Esophagus squamous epithelium (tissue), 5 donors: ENCODE measurements at places on chromosomes 12 and 14.

DNA sequence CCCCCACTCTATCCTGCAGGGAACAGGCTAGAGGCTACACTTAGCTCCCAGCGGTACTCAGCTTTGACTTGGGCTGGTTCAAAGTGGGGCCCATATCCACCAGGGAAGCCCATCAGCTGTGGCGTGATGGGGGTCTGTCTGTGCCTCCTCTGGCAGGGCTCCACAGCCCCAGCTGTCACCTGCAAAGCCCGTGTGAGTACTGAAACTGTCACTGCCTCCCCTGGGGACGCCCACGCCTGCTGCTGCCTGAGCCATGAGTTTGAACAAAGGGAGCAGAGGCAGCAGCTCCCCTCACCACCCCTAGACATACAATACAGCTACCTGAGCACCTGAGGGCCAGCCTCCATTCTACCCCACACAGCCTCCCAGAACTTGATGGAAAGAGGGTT is 5.0 kb downstream of the REM2 start:
- H3K36me3 ChIP-seq, result no peaks in the 10 kb centered on the region
- peak overlapping the region; percentile 92 for H3K27ac ChIP-seq
- H3K4me3 ChIP-seq, result peak overlapping the region; percentile 70
- H3K4me1 ChIP-seq, result peaks cover 56% of the 10 kb centered on the region
- no peaks in the 10 kb centered on the region for H3K27me3 ChIP-seq

DNA sequence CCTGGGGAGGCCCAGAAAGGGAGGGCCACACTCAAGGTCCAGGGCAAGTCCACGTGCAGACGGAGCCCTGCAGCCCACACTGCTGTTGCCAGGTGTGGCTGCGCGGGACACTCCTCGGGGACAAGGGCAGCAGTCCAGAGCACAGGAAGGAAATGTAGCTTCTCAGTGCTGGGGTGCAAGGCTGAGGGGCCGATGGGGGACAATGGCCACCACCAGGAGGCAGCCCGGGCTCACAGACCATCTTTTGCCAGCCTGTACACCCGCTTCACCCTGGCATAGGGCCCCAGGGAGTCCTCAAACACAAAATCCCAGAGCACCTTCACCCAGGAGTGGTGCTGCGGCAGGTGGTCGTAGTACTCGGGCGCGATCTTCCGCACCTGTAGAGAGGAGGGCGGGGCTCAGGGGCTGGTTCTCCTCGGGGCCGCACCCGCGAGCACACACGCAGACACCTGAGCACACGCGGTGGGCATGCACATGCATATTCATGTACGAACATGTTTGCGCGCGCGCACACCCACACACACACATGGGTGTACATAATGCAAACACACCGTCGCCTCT is 12.8 kb downstream of the DEGS2 start:
- no peak for DNase-seq
- peaks cover 41% of the 10 kb centered on the region for H3K4me1 ChIP-seq
- no peak overlapping the region for H3K4me3 ChIP-seq
- no peak overlapping the region for H3K27ac ChIP-seq
- peaks cover 3% of the 10 kb centered on the region for H3K27me3 ChIP-seq

DNA sequence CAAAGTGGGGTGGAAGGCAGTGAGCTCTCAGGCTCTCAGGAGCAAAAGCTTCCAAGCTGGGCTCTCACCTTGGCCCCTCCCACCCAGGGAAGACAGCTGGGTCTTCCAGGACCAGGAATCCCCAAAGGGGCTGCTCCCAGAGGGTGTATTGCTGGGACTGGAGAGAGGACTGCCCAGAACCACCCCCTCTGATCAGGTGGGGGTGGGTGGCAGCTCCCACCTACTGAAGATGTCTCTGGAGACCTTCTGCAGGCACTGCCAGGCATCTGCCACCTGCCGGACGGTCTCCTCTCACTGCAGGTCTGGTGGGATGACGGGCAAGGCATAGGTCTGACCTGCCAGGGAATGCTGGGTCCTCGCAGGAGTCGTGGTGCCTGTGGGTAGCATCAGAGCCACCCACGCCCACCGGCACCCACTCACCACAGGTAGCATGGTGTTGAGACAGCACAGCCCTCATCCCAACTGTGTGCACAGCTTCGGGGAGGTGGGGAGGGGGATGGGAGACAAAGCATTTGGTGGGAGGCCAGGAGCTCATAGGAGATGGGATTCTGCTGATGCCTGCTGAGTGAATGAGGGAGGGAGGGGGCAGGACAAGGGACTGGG is 103.2 kb downstream of the SINHCAF start:
- H3K27me3 ChIP-seq, result peaks cover 13% of the 10 kb centered on the region
- H3K36me3 ChIP-seq, result no peaks in the 10 kb centered on the region
- no peak overlapping the region for H3K4me3 ChIP-seq
- DNase-seq, result no peak
- H3K4me1 ChIP-seq, result no peaks in the 10 kb centered on the region

GRCh38 chr14:53391156-53391555 is 238.0 kb upstream of the DDHD1 start:
- no peak for DNase-seq
- H3K4me1 ChIP-seq, result peaks cover 25% of the 10 kb centered on the region
- H3K27me3 ChIP-seq, result no peaks in the 10 kb centered on the region
- H3K27ac ChIP-seq, result no peak overlapping the region

- H3K4me1 ChIP-seq, result peaks cover 13% of the 10 kb centered on the region
- no peak for DNase-seq
- H3K27me3 ChIP-seq, result no peaks in the 10 kb centered on the region
- no peaks in the 10 kb centered on the region for H3K36me3 ChIP-seq
- no peak overlapping the region for H3K4me3 ChIP-seq
These were observed 51.1 kb upstream of the HIF1A start for GRCh38 chr14:61644175-61644574.

GRCh38 chr12:34244608-34245007 is 222.3 kb downstream of the ALG10 start:
- no peak for DNase-seq
- H3K4me3 ChIP-seq, result no peak overlapping the region
- H3K27me3 ChIP-seq, result no peaks in the 10 kb centered on the region
- no peaks in the 10 kb centered on the region for H3K4me1 ChIP-seq
- H3K36me3 ChIP-seq, result no peaks in the 10 kb centered on the region
- H3K27ac ChIP-seq, result no peak overlapping the region

DNA sequence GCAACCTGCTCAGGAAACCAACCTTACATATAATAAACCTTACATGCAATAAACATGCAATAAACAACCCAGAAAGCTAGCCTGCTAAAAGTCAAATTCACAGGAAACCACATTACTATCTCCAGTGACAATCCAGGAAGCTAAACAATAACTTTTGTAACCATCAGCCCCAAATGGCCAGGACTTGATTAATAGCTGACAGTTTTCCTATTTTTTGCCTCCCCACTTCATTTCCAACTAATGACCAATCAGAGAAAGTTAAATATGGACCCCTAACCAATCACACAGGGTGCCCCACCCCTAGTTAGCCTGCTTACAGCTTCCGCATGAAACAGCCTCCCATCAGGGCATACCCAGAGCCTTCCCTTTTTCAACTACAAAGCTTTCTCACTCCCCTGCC is 152.2 kb upstream of the LMNTD1 start:
- H3K4me3 ChIP-seq, result no peak overlapping the region
- no peaks in the 10 kb centered on the region for H3K4me1 ChIP-seq
- no peak overlapping the region for H3K27ac ChIP-seq
- no peaks in the 10 kb centered on the region for H3K27me3 ChIP-seq
- DNase-seq, result no peak

DNA sequence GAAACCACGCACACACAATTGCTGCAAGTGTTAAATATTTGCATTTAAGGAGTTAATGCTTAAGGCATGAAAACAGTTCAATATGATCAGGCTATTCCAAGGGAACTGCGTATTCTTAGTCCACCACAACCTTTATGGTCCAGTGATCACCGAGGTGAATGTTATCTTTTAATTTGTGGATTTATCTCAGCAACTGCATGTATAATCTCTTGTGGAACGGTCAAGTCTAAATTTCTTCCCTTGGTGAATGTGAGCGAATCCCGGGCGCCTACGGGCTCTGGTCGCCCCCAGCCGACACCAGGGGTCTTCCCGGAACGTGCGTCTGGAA is 999 bp upstream of the AK7 start:
- DNase-seq, result no peak
- peaks cover 27% of the 10 kb centered on the region for H3K4me1 ChIP-seq
- H3K27ac ChIP-seq, result peak overlapping the region; percentile 80
- peak overlapping the region; percentile 44 for H3K4me3 ChIP-seq
- H3K27me3 ChIP-seq, result no peaks in the 10 kb centered on the region

- peaks cover 25% of the 10 kb centered on the region for H3K36me3 ChIP-seq
- H3K4me1 ChIP-seq, result peaks cover 16% of the 10 kb centered on the region
- H3K27ac ChIP-seq, result peak overlapping the region; percentile 98
- H3K27me3 ChIP-seq, result no peaks in the 10 kb centered on the region
These were observed 757 bp downstream of the ZC3H10 start for GRCh38 chr12:56118688-56119357.

- H3K27me3 ChIP-seq, result no peaks in the 10 kb centered on the region
- H3K27ac ChIP-seq, result no peak overlapping the region
- H3K4me1 ChIP-seq, result no peaks in the 10 kb centered on the region
- H3K36me3 ChIP-seq, result no peaks in the 10 kb centered on the region
These were observed 11.1 kb upstream of the NDUFA12 start for GRCh38 chr12:95014554-95014953.

DNA sequence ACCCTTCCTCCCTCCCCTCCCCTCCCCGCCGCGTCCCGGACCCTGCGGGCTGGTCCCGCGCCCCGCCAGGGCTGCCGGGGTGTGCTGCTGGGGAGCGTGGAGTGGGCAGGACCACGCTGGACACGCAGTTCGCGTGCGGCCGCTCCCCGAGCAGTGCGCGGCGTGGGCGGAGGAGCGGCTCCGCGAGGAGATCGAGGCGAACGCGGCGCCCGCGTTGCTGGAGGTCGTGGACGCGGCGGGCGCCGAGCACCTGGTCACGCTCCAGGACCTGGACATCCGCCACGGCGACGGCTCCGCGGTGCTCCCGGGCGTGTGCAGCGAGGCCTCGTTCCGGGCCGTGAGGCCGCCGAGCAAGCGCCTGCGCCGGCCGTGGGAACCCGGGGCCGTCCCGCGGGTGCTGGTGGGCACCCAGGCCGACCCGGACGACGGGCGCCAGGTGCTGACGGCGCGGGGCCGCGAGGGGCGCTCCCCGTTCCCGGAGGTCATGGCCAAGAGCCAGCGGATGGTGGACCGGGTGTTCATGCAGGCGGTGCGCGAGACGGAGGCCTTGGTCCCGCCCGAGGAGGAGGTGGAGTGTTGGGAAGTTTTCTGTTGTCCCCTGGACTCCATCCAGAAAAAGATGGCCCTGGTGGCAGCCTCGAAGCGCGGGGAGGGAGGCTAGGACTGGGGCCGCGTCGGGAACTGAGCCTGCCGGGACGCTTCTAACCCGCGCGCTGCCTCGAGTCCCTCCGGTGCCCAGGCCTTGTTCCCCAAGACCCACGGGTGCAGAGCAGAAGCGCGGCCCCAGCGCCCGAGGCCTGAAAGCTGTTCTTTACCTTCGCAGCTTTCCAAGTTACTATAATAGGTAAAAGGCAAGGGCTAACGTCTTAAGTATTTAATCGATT is 54.7 kb upstream of the EIF5 start:
- H3K4me3 ChIP-seq, result peak overlapping the region; percentile 24
- no peak for DNase-seq
- no peak overlapping the region for H3K27ac ChIP-seq
- H3K36me3 ChIP-seq, result no peaks in the 10 kb centered on the region
- H3K27me3 ChIP-seq, result no peaks in the 10 kb centered on the region

DNA sequence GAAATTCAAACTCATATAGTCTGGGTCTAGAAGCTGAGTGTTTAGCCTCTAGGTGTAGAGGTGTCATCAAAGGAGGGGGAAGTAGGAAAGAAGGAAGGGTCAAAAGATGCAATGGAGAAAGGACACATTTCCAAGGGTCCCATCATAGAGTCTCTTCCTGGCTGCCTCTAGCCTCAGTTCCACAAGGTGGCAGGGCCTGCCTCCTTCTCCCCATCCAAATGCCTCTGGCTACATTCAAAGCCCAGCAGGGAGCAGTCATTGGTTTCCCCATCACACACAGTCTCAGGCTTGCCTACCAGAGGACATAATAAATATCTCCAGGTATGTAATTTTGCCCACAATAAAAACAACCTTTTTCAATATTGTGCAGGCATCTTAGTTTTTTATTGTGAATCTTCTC is 2.1 kb upstream of the CCT2 start:
- no peak for DNase-seq
- H3K4me1 ChIP-seq, result peaks cover 8% of the 10 kb centered on the region
- no peak overlapping the region for H3K4me3 ChIP-seq
- no peaks in the 10 kb centered on the region for H3K27me3 ChIP-seq
- peaks cover 20% of the 10 kb centered on the region for H3K36me3 ChIP-seq
- no peak overlapping the region for H3K27ac ChIP-seq
